ENCODE measurements at places on chromosomes 16 and 17.
A peak's percentile ranks its signal among the peaks of the same experiment; 100 is the strongest.

DNA sequence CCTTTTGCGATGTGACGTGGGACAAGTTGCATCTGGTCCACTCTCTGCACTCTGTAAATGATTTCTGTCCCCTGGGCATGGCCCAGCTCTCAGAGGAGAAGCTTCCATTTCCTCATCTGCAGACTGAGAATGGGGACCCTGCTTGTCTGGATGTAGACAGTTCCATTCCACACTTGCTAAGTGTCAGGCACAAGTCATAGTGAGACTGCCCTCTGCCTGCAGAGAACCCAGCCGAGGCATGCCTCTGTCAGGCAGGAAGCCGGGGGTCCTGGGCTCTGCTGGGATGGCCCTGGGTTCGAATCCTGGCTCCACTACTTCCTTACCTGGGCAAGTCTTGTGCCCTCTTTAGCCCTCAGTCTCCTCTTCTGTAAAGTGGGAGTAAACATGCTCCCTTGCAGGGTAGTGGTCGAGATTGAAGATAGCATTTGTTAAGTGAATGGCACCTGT lies 4.1 kb downstream of the MAP2K3 start:
- no peak for DNase-seq

DNA sequence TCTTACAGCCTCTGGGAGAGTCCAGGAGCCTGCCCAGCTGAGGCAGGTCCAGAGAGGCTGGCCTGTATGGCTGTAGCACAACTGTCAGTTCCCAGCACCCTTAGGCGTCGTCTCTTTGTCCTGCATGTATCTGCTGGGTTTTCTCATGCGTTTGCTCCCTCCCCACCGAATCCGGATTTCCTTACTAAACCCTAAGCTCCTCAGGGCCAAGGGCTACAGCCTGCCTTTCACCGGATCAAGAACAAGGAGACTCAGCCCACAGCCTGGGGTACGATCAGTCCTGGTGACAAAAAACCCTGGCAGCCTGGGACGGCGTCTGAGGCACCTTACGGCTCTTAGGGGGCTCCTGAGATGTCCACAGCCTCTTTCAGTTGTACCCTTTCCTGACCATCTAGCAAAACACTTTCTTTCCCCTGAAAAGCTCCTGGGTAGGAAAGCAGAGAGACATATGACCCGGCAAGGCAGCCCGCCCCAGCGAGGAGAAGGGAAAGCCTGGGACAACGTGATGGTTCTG lies 12.2 kb downstream of the HIC1 start:
- no peak for DNase-seq

- peak; percentile 25 for DNase-seq
These were observed 24.8 kb downstream of the TTLL6 start for GRCh38 chr17:48792033-48792798.

GRCh38 chr16:80894091-80894490 lies 89.7 kb upstream of the CDYL2 start:
- no peak for DNase-seq

Measured in foreskin melanocyte (primary cell).